D721Med (cell line): ENCODE measurements at places on chromosomes 13 and 19.

- no peak for DNase-seq
Observed at GRCh38 chr13:29855784-29856183, 5.4 kb upstream of the UBL3 start.

DNA sequence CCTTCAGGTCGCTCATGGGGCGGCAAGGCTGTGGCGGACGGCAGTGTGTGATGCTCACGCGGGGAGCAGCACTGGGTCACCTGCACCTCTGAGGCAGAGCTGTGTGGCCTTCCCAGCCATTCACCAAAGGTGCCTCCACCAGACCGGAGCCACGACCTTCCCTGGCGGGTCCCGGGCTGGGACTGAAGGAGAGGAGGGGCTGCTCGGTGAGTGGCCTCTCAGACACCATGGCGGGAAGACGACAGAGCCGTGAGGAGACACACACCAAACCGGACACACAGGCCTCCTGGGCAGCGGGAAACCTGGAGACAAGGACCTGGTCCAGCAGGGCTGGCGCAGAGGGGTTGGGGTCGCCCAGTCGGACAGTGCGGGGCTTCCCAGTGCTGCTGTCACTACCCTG is 7.5 kb downstream of the MCF2L start:
- DNase-seq = no peak

DNA sequence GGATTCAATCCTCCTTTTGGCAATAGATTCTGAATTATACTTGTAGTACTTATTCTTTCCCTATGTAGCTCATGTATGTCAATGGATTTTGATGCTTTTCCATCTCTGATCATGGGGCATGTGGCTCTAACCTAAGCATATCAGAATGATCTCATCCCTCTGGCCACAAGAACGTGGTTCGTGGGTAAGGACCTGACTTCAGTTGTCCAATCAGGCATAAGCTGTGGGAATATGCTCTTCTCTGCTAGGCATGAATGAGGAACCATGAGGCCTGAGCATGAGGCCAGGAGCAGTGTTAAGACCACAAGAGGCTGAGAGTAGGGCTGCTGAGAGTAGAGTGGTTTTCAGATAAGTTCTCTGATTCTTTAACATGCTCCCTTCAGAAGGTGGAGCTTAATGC is 292.4 kb upstream of the TSHZ3 start:
- DNase-seq = no peak

- no peak for DNase-seq
Observed at GRCh38 chr19:45630463-45630862, 8.7 kb downstream of the EML2 start.

DNA sequence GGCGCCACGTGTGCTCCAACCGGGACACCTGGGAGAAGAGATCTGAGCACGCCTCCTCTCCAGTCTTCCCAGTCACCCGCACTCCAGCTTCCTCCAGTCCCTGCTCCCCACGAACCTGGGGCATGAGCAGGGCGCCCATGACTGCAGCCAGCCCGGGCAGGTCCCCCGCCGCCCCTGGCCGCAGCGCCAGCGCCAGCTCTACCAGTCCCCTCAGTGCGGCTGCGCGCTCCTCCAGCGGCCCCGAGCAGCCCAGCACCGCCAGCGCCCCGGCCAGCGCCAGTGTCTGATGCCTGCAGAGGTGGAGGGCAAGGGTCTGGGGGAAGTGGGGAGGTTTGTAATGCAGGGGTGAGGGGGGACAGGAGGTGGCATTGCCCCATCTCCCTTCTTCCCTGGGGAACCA is 13.1 kb downstream of the SH2D3A start:
- no peak for DNase-seq

DNA sequence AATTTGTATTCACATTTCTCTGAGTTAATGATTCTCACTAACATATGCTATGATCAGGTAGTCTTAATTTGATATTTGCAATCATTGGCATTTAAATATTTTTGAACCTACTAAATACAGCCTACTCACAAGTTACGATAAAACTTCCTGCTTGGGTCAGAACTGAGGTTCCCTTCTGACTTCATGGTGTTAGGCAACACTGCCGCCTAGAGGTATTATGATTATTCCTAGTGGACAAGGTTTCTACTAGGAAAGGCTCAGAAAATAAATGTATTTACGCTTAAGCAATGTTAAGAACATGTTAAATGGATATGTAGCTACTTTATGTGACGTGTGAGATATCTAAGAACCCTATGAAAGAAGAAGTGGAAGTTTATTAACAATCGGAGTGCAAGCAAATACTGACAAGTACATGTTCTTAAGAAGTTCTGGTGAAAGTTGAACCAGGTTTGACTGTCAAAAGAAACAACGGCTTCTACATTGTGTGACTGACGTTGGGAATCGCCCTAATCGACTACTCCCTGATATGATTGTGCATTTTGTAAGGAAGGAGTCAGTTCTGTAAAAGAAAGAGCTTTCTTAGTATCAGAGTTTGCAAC is 1395.8 kb downstream of the SLITRK5 start:
- no peak for DNase-seq

GRCh38 chr13:28041501-28041900 is 53.0 kb upstream of the URAD start:
- DNase-seq = no peak

GRCh38 chr19:3612330-3612729 is 5.7 kb upstream of the TBXA2R start:
- DNase-seq = no peak

DNA sequence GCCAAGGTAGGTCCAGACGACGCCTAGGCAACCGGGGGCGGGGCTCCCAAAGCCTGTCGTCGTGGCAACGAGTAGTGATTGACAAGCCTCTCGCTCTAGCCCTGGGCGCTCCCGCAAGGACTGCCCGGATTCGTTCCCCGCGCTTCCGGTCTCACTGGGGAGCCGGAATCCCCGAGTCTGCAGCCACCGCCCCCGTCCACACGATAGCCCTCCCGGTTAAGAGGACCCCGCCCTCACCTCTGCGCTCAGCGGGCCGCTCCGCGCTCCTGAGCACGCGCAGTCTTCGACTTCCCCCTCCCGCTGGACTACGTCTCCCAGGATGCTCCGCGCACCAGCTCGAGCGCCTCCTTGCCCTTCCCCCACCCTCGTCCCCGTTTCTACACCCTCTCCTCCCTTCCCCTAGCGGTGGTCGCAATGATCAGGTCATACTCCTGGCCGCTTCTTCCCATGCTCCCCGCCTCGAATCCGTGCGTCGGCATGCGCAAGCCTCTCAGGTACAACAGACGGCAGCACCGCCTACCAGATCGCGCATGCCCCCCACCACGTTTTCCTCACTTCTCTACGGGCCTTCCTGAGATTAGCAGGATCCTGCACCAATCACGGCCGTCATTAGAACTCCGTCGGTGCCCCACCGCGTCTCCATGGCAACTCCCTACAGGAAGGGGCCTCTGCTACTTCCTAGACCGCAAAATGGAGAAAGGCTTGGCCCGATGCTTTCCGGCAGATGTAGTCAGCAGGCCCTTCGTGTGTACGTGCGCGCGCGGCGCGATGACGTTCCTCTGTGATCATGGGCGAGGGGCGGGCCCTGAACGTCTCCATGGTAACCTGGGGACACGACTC is at the start of gene MZF1:
Gene MZF1 (minus strand): TSS at position 518 of the 840 bp plus-strand sequence. CDS start 1,946 bp downstream, outside the sequence.
- DNase-seq = no peak

- DNase-seq = no peak
Observed at GRCh38 chr13:106440866-106441265, 94.6 kb downstream of the EFNB2 start.

DNA sequence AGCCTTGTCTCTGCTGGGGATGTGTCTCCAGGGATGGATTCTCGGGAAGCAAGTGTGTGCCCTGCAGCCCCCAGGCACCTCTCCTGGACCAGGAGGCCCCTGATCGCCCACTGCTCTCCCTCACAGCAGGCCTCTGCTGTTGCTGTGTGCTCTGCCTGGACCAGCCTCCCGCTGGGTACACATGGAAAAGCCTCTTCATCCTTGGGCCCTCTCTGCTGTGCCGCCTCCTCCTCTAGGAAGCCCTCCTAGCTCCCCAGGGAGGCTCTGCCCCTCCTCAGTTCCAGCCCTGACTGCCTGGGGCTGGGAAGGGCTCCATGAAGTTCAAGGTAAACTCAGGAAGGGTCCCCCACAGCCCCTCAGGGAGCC is 12.0 kb downstream of the NDUFA11 start:
- no peak for DNase-seq

- DNase-seq = no peak
Observed at GRCh38 chr13:111315347-111315995, 5.0 kb upstream of the TEX29 start.

DNA sequence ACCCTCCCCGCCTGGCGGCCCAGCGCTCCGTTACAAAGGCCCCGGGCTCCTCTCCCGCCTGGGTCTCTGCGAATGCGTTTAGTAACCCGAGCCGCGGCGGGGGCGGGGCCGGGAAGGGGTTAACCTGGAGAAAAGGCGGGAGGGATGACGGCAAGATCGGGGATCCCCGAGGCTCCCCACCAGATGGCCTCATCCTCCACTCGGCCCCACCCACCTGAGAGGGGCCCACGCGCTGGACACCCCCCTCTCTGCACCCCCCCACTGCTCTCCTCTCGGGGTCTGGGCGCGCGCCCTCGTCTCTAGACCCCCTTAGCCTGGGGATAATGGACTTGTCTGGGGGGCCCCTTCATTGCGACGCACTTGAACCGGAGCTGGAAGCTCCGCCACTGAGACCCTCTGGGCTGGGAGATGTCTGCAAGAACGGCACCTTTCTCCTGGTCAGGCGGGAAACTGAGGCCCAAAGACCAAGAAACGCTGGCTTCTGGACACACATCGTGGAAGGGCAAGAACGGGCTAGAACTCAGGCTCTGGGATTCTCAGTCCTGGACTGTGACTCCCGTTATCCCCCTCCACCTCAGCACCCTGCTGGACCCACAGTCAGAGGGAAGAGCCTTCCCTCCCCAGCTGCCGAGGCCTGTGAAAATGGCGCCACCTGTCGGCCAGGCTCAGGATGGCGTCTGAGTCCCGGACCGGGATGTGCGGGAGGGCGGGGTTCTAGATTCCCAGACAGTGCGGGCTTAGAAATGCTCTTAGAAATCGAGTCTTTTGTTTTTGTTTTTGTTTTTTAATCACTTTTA is 2.9 kb upstream of the LTBP4 start:
- DNase-seq = peak; percentile 86

DNA sequence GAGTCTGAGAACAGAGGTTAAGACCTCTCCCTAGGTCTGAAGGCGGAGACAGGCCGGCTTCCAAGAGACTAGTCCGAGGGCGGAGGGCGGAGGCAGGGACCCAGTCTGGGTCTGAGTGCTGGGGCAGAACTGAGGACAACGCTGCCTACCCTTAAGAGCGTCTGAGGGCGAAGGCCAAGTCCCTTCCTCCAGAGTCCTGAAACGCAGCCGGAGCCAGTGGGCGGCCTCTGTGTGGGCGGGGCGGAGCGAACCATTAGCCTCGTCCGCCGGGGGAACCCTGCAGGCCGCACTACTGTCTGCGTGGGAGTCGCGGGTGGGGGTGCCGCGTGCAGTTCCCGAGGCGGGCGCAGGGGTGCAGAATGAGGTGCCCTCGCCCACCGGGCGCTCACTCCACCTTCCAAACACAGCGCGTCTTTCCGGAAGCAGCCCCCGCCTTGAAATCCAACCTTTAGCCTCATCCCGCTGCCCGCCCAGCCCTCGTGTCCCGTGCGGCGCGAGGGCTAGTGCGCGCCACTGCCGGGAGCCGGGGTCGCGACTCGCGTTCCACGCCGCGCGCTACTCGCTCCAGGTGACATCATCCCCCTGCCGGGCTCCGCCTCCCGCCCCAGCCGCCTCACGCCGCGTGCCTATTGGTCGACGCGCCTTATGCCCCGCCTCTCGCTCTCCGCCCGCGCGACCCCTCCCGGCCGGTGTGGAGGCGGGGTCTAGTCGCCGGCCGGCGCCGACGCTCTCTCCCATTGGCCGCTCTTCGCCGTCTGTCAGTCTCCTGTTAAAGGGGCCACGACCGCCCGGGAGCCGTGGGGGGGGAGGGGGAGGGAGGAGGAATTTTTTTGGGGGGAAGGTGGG is at the start of gene C19orf73:
Gene C19orf73 (minus strand): TSS at position 579 of the 846 bp plus-strand sequence. CDS start 121 bp downstream, at position 458.
- DNase-seq = peak; percentile 92

DNA sequence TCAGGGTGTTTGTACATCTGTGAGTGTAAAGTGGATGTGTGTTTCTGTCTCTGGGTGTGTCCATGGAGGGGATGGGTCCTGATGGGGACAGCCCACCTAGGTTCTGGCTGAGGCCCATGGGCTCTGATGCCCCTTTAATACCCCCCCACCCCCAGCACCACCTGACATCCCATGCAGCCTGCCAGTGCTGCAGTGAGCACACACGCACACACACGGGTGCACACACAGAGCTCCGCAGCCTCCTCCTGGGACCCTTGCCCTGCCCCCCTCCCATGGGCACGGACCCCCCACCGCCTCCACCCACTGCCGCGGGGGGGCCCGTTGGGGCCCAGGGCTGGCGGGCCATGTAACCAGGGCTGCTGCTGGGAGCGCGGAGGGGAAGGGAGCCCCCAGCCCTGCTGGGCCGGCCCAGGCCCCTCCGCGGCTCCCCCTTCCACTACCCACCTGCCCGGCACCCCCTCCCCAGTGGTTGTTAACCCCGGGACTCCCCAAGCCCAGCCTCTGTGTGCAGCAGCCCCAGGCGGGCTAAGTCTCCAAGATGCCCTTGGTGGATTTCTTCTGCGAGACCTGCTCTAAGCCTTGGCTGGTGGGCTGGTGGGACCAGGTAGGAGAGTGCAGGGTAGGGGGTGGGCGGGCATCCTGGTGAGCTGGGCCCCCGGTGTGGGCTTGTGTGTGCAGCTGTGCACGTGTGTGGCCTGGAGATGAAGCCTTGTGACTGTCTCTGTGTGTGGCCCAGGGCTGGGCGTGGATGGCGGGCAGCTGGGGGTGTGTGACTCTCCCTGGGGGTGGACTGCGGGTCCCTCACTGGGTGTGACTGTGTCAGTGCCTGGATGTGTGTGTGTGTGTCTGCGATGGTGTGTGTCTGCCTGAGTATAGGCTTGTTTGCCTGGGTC is 32.6 kb downstream of the PDE4A start:
- peak; percentile 15 for DNase-seq

- DNase-seq = peak; percentile 77
Observed at GRCh38 chr19:17305517-17306284, at the start of gene MRPL34. Gene MRPL34 (plus strand): TSS chr19:17305872. CDS start chr19:17305893, 21 bp downstream.

- DNase-seq = peak; percentile 67
Observed at GRCh38 chr19:4811328-4812131, 20.0 kb downstream of the TICAM1 start.

DNA sequence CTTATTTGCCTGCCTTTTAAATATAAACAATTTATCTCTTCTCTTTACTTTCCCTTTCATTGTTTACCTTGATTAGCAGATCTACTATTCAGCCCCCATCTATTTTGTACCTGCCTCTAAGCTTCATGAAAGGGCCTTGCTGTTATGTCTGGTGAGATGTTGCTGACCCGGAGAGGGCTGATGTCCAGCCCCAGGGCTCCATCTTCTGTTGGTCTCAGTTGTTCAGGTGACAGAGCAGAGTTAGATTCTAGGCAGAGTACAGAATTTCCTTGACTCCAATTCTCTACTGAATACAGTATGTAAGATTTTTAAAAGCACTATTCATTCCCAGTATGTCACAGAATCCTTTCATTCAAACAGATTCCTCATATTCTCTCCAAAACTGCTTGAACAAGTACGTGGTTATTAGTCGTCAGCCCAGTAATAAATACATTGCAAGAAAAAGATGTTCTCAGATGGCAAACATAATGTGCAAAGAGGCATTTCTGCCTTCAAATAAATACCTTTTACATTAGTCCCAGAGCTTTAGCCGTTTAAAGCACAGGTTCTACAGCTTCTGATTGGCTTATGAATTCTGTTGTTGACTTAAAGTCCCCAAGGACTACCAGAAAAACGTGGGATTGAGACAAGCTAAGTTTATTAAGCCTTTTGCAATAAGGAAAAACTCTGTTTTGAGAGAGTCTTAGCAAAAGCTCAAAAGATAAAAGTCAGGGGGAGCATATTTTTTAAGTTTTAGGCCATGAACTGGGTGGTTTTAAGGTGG is 159.1 kb downstream of the GPC5 start:
- no peak for DNase-seq

- no peak for DNase-seq
Observed at GRCh38 chr19:45250216-45250831, 747 bp upstream of the MARK4 start.

GRCh38 chr19:55014714-55015113 is 23.4 kb downstream of the GP6 start:
- DNase-seq = no peak
